ENCODE measurements at places on chromosomes 2 and 18. TPM values are rescaled to one million over a fixed set of nuclear protein-coding genes. Genes with fewer than 3 reads are reported as not detected.

GRCh38 chr18:75087119-75088020, 121.6 kb downstream of the PTGR3 start:
- DNase-seq = no peak

GRCh38 chr2:207231967-207232366, 66.2 kb upstream of the KLF7 start:
- DNase-seq = no peak

DNA sequence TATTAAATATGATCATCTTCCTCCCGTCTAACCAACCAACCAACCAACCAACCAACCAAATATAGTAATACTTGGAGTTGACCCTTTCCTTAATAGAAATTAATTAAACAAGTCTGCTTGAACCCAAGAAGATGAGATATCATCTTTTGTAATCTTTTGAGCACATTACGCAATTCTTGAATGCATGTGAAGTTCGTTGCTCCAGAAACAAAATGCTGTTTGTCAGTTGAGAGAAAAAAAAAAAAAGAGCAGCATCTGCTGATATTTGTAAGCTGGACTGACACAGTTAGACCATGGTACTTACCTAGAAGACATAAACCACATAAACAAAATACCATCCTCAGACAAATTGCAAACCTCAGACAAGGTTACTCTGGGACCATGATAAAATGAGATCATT, 9.2 kb upstream of the SERPINB2 start:
- no peak for DNase-seq

Gene WDSUB1
- polyA plus RNA-seq = 28.2 TPM

Gene FSHR
- not detected for polyA plus RNA-seq

Gene REG1A
- not detected for polyA plus RNA-seq

GRCh38 chr2:228938629-228939028, 332.5 kb downstream of the PID1 start:
- no peak for DNase-seq

DNA sequence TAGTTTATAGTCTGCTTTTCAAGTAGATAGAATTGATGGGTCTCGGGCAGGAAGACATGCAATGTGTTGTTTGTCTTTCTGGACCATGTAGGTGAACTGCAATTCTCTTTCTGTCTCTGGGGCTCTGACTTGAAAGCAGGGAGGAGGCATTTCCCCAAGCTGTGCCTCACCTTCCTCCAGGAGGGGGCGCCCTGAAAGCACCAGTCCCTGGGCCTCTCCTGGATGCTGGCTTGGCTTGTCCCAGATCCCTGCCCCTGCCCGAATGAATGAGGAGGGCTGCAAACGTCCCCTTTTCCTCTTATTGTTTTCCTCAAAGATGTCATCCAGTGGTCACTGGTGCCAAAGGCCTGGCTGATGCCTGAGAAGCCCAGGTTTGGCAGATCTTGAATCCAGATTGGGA, 270.6 kb downstream of the CELF4 start:
- no peak for DNase-seq

Gene DOK1
- 10.8 TPM for polyA plus RNA-seq

- no peak for DNase-seq
Measured at GRCh38 chr18:63148449-63149301, 170.9 kb downstream of the BCL2 start.

DNA sequence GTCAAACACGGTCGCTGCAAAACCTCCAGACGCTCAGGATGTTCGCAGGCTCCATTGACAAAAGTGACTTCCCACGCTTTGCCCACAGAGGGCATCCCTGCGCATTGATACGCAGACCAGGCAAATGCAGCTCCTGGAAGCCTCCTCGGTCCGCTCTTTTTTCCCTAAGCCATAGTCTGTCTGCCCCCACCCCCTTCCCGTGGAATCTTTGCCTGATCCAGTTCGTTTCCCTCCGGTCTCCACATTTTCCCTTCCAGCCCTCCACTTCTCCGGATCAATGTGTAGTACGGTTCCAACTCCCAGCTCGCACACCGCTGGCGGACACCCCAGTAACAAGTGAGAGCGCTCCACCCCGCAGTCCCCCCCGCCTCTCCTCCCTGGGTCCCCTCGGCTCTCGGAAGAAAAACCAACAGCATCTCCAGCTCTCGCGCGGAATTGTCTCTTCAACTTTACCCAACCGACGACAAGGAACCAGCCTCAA, at the start of gene DCC:
Gene DCC, plus strand, starts transcription at position 307 of the 481 bp plus-strand sequence. CDS start 591 bp downstream, outside the sequence.
- DNase-seq = peak; percentile 68

Gene SH3RF3
- polyA plus RNA-seq = 6.2 TPM

GRCh38 chr2:17416884-17417391, 101.3 kb downstream of the RAD51AP2 start:
- DNase-seq = no peak

DNA sequence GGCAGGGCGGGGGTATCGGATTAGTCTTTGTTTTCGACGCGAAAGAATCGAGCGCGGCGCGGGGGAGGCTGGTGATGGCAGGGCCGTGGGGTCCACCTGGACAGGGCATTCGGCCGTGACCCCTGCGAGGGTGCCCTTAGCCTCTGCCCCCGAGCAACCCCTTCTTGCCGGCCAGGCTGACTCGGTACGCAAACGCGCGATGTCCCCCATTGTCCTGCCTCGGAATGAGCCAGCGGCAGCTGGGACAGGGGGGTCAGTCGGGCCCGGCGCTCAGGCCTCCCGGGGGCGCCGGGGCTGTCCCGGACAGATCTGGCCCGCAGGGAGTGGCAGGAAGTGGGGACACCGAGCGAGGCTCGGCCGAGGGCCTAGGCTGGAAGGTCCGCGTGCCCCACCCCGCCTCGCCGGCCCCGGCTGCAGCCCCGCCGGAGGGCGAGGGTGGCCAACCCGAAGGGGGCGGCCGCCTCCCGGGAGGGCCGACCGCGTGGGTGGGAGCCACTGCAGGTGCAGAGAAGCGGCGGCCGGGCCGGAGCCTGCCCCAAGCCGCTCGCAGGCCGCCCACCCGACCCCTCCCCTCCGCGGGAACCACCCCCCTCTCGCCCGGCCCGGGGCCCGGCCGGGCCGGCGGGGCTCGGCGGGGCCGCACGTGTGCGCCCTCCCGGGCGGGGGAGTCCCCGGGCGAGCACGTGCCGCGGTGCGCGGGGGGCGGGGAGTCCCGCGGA, at the start of gene TET3:
Gene TET3, plus strand, starts transcription at position 708 of the 719 bp plus-strand sequence. CDS start 1,494 bp downstream, outside the sequence.
- DNase-seq = no peak

GRCh38 chr2:239361311-239361642, 39.5 kb downstream of the HDAC4 start:
- no peak for DNase-seq

Gene KLHL30
- polyA plus RNA-seq = 0.18 TPM

GRCh38 chr2:157777427-157777826, 98.7 kb downstream of the ACVR1 start:
- peak; percentile 39 for DNase-seq

- DNase-seq = no peak
Measured at GRCh38 chr2:152134488-152135280, 35.8 kb upstream of the CACNB4 start.

DNA sequence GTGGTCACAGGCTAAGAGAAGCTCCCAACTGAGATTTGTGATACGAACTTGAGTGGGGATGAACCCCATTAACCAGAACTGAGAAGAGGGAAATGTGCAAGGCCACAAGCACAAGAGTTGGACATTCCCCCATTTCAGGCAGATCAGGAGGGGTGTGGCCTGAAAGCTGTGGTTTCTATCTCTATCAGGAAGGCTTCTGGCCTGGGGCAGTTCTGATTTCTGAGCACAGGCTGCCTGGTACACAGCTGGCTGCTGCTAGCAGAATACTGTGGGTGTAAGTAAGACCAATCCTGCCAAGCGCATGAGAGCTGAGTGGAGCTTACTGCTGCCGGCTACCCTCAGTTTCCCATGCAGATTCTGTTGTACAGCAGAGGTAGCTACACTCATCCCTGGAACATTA, 484.6 kb downstream of the SATB2 start:
- no peak for DNase-seq

DNA sequence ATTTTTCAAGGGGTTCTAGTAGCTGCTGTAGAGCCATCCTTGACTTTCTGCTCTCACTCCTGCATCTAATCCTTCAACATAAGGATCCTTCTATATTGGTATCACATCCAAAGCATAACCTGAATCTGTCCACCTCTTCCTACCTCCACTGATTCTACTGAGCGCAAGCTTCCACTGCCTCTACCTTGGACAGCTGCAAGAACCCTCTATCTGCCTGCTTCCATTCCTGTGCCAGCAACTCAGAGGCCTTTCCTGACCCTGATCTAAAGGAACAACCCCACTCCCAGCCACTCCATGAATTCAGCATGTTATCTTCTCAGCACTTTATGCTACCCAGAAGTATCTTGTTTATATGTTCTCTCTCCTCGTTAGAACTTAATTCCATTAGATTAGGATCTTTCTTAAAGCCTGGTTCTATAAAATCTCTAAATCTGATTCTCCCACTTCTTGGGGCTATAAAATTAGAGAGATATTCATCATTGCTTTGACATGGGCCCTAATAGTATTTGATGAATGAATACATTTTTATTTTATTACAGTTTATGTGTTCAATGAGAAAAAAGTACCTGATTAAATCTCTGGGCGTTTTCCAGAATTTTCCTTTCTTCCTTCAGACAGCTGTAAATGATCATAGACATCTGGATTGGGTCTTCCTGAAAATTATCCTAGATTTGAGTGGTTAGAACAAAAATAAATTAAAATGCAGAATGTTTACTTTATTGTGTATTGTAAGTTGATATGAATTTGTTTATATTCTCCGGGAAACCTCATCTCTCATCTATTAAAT, 6.8 kb downstream of the STAT1 start:
- DNase-seq = no peak

DNA sequence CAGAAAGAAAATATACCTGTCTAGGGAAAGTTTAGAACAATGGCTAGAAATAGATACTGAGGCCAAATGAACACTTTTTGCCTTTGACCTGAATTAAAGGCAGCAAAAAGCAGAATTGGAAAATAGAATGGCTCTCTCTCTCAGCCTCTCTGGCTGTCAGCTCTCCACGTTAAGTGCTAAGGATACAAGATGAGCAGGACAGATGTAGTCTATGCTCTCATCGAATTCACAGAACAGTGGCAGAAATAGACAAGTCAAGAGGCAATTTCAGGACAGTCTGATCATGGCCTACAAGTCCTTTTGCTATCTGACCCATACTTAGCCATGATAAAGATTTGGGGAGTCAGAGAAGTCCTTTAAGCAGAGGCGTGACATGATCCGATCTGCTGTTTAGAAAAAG, 120.2 kb upstream of the CREB1 start:
- no peak for DNase-seq

GRCh38 chr18:37964885-37965571, 399.4 kb upstream of the CELF4 start:
- DNase-seq = no peak

- no peak for DNase-seq
Measured at GRCh38 chr2:47737-48136, 1.4 kb upstream of the FAM110C start.

GRCh38 chr2:35495182-35495581, 860.4 kb upstream of the CRIM1 start:
- no peak for DNase-seq

Gene NCKAP5
- polyA plus RNA-seq = 5.9 TPM

GRCh38 chr2:175640655-175641054, 361.4 kb downstream of the LNPK start:
- DNase-seq = no peak

DNA sequence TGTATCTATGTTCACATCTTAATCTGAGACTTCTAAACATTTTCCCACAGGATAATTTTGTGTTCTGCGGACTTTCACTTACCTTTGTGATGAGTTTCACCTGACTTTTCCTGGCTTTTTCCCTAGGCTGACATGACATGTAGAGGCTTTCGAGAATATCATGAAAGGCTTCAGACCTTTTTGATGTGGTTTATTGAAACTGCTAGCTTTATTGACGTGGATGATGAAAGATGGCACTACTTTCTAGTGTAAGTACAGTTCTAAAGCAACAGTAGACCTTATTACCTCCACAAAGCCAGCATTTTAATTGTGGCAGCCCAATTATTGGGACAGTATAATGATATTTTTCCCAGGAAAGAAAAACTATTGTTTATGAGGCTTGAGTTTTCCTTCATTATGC, 34.1 kb upstream of the METAP1D start:
- DNase-seq = no peak

Data from left renal cortex interstitium (tissue), 4 donors.